ENCODE measurements at places on chromosomes 6 and 20.

DNA sequence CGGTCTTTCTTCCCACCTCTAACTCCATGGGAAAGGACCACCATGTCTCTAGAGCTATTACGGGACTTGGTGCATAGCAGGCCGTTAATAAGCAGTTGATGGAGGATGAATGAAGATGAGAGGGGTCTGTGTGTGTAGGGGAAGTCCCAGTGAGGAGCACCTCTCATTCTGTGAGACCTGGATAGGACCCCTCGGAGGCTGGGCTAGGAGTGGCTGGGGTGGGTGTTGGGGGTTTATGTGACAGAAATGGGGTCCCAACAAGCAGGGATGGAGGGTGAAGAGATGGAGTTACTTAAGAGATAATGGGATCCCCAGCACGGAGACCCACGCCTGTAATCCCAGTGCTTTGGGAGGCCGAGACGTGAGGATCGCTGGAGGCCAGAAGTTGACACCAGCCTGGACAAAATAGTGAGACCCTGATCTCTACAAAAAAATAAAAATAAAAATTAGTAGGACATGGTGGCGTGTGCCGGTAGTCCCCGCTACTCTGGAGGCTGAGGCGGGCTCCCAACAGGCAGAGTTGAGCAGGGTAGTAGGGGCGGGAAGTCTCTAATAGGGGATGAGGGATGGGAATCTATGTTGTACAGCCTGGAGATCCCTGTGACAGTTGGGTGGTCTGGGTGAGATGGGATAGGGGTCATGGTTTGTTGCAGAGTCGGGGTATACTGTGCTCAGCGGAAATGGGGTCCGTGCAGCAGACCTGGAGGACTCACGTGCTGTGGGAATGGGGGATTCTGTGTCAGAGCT, 677 bp upstream of the ZNF341 start:
- ATAC-seq = peak; percentile 2

DNA sequence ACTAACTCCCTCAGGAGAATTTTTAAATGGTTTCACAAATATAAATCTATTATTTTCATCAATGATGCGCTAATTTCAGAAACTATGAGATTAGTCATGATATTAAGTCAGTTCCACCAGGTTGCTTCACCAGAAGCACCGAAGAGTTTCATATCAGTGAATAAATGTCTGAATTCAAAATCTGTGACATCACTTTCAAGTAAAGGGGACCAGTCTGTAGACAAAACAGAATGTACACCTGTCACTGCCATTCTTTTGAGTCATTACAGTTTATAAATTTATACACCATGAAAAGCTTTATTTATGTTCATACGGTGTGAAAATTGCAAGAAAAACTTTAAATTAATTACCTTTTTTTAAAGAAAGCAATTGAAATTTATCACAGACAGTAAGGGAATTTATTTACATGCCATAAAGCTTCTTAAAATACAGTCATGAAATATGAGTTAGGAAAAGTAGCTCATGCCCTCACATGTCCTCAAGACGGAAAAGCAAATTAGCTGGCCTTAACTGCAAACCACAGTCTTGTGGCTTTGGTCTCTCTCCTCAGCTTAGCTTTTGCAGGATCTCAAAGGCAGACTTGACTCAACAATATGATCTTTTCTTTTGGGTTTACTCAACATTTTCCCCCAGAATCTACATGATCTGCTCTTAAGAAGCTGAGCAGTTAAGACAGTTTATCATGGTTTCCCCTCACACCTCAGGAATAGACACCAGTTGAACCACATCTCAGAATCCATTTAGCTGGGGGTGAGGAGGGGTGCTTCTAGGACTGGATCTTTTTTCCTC, 177.7 kb upstream of the MCHR2 start:
- ATAC-seq = no peak

DNA sequence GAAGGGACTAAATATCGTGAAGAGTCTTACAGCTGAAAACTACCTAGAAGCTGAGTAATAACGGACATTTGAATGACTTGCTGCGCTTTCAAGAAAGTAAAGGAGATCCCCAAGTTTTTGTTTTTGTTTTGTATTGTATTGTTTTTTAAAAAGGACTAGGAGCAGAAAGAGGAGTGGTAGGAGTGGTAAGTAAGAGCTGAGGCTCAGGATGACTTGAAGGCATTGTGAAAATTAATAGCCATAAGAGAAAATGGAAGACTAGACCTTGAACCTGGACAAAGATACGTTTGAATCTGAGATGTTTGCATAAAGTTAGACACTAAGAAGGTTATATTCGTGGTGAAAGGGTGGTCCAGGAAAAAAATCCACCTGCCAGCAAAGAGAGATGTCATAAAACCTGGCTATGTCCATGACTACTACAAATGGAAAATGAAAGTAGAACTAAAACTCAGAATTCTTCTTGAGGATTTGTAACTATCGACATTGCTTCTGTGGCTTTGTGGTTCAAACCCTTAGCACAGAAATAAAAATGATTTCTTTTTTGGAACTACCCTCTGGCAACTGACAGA, 824.8 kb upstream of the FLRT3 start:
- no peak for ATAC-seq

DNA sequence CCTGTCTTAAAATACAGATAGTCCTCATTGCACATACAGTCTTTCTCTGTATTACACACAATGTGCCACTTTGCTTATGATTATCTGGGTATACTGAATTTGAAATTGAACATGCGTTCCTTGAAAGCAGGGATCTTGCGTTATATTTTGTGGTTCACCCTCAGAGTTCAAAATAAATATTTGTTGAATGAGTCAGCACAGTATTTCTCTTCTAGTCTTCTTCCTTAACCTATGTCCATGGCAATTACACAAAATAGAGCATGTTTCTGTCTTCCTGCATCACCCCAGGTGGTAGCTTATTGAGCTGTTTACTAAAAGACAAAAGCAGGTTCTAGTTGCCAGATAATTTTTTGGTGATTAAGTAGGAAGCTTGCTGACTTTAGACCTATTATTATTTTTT, 272.9 kb upstream of the FERMT1 start:
- ATAC-seq = no peak

DNA sequence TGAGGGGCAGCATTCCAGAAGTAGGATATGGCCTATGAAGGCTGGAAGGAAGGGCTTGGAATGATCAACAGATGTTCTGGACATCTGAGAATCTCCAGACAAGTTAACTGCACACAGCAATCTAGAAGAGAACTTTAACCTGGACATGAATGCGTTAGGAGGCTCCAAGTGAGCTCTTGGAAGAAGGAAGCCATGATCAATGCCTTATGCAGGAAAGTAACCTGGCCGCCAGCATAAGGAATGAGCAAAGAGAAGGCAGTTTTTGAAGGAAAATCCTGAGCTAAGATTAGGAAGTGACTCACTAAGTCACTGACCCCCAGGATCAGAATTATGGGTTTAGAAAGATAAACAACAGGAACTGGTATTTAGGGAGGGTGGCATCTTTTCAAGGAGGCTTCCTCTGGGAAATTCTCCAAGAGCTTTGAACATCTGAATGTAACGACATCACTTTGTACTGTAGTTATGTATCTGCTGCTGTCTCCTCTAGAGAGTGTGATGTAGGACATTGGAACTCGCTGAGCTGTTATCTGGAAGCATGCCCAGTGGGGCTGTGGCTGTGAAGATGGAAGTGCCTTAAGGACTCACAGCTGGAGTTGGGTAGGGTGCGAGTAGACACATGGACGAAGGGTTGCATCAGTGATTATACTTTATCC, 236.8 kb downstream of the PACRG start:
- no peak for ATAC-seq

DNA sequence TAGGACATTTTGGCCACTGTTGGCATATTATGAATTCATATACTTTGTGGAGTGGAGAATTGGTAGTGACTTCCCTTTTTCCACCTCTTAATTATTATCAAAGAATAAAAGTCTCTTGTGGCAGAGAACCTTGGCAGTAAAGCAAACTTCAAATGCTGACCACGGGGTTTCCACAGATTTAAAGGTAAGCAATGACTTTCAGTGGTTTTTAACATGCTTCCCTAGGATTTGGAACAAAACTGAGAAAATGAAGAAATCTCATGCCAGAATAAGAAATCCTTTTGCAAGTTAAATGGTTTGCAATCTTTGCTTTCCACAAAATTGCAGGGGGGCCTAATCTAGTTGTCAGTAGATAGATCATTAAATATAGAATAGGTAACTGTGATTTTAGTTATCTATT, 2.0 kb upstream of the SDC4 start:
- ATAC-seq = no peak

DNA sequence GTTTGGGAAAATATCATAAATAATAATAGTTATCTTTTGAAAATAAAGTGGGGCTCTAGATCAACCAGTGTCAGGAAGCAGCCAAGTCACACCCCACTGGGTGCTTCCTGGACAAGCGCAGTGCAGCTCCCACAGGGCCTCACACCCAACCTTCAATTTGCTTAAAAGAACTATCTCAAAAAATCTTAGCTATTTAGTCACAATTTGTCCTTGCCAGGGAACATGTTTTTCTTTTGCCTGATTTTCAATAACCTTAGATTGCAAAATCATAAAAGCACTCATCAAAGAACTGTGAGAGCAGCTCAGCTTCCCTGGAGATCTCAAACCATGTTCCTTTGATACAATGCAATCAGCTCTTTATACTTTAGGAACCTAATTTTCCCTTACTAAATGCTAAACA, 1.6 kb upstream of the NCOA7 start:
- ATAC-seq = no peak

DNA sequence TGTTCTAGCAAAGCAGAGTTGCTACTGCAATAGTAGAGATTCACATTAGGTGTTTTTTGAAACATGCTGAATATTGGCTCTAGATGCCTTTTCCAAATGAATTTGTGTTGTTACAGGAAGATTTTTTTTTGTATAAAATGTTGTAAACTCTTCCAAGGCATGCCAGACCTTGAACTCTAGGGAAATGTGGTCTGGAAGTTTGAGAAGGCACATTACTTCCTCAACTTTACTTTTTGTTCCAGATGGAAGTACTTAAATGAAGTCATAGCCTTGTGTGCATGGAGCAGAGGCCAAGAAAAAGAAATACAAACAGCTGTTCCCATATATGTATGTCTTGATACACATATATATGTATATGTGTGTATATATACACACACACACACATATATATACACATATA, 585.7 kb upstream of the MARCKS start:
- ATAC-seq = no peak

DNA sequence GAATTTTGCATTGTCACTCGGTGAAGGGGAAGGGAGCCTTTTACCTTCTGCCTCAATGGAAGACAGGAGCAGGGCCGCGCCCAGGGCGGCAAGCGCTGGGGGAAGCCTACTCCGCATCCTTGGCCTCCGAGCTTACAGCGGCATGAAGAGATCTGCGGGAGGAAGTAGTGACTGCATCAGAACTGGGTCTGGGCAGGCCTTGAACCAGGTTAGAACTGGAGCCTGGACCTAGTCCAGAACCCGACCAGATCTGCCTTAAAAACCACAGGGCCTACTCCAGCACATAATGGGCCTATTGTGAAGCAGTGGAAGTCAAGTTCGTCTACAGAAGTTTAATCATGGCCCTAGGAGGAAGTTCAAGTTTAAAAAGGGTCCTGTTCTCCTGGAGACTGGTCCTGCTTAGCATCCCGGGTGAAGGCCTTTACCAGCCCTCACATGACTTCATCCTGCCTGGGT, 3.1 kb downstream of the COL12A1 start:
- ATAC-seq = no peak

GRCh38 chr6:21357262-21357661, 236.3 kb upstream of the SOX4 start:
- peak; percentile 28 for ATAC-seq

- ATAC-seq = no peak
Measured at GRCh38 chr6:163418311-163419029, 4.0 kb downstream of the QKI start.

DNA sequence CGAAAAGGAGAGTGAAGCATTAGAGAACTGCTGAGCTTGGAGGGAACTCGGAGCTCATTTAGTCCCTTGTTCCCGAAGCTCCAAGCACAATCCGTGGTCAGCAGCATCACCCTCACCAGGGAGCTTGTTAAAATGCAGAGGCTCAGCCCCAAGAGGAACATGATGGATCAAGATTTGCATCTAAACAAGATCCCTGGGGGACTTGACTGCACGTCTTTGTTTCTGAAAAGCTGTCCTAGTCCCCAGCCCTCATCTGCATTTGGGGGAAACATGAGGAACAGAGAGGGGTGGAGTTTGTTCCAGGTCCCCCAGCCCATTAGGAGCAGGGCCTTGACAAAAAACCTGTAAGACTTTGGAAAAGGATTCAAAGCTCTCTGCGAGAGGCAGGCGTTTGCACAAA, 4.1 kb upstream of the LBP start:
- ATAC-seq = no peak

- ATAC-seq = no peak
Measured at GRCh38 chr6:45652416-45652815, 274.7 kb upstream of the SUPT3H start.

DNA sequence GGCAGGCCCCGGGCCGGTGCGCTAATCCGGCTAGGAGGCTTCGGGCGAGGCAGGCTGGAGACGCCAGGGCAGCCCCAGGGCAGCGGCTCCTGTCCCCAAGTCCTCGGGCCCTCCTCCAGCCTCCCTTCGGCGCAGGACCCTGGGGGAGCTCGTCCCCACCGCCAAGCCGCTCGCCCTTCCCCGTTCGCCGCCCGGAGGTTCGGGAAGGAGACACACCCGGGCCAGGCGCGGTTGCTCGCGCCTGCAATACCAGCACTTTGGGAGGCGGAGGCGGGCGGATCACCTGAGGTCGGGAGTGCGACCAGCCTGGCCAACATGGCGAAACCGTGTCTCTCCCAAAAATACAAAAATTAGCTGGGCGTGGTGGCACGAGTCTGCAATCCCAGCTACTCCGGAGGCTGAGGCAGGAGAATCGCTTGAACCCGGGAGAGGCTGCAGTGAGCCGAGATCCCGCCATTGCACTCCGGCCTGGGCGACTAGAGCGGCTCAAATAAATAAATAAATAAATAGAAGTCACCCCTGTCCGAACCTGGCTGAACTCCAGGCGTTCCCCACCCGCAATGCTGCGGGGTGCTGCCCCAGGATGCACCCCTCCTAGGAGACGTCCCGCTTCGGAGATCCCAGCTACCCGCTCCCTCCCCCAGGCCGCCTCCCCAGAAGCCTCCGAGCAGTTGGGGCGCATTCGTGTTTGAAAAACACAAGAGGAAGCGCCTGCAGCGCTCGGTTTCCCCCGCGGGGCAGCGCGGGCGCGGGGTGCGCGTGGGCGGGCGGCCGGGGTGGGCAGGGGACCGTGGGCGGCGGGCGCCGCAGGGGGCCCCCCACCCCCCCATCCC, 27.5 kb downstream of the SERPINB9 start:
- peak; percentile 39 for ATAC-seq

GRCh38 chr6:43767553-43768505, 2.2 kb upstream of the VEGFA start:
- ATAC-seq = no peak

DNA sequence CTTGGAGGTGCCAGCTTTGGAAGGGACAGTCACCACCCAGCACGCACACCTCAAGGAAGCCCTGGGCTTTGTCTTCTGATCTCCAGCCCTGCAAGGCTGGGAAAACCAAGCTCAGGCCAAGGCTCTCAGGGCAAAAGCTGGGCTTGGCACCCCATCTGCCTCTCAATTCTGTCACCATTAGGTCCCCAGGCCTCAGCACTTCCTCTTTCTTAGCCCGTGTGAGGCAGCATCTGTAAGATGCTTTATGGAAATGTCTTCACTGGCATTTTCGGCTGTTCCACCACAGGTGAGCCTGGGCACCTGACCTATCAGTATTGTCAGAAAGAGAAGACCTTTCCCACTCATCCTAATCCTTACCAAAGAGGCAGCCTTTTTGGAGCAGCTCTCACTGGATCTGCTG, 24.6 kb downstream of the GMEB2 start:
- ATAC-seq = no peak
